ENCODE measurements at places on chromosomes 5 and 9. TPM values are rescaled to one million over a fixed set of nuclear protein-coding genes. Genes with fewer than 3 reads are reported as not detected.
A peak's percentile ranks its signal among the peaks of the same experiment; 100 is the strongest.

- DNase-seq: peak; percentile 100
- H3K27me3 ChIP-seq: no peaks in the 10 kb centered on the region
- H3K4me3 ChIP-seq: no peak overlapping the region
- H3K36me3 ChIP-seq: no peaks in the 10 kb centered on the region
- peak overlapping the region; percentile 94 for H3K27ac ChIP-seq
- peaks cover 57% of the 10 kb centered on the region for H3K4me1 ChIP-seq
Measured at GRCh38 chr5:78504704-78505677, 143.6 kb downstream of the LHFPL2 start.

GRCh38 chr5:125987677-125988255, 435.4 kb upstream of the GRAMD2B start:
- DNase-seq: no peak
- no peak overlapping the region for H3K27ac ChIP-seq
- H3K27me3 ChIP-seq: no peaks in the 10 kb centered on the region
- H3K4me3 ChIP-seq: no peak overlapping the region

DNA sequence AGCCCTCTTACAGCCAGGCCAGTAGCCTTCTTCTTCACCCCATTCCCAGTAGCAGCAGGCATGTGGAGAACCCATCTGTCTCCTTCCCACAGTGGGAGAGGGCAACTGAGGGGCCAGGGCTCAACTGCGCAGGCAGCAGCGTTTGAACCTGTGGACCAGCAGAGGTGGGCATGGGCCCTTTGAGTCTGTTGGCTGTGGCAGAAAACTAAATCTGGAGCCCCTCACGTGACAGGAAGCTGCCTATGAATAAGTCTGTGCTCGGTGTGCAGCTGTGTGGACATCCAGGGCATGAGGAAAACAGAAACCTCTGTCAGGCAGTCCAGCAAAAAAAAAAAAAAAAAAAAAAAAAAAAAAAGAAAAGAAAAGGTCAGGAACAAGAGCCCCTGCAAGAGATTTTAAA, 189.2 kb upstream of the NR3C1 start:
- DNase-seq: no peak
- H3K36me3 ChIP-seq: no peaks in the 10 kb centered on the region
- H3K4me3 ChIP-seq: no peak overlapping the region
- no peaks in the 10 kb centered on the region for H3K27me3 ChIP-seq

DNA sequence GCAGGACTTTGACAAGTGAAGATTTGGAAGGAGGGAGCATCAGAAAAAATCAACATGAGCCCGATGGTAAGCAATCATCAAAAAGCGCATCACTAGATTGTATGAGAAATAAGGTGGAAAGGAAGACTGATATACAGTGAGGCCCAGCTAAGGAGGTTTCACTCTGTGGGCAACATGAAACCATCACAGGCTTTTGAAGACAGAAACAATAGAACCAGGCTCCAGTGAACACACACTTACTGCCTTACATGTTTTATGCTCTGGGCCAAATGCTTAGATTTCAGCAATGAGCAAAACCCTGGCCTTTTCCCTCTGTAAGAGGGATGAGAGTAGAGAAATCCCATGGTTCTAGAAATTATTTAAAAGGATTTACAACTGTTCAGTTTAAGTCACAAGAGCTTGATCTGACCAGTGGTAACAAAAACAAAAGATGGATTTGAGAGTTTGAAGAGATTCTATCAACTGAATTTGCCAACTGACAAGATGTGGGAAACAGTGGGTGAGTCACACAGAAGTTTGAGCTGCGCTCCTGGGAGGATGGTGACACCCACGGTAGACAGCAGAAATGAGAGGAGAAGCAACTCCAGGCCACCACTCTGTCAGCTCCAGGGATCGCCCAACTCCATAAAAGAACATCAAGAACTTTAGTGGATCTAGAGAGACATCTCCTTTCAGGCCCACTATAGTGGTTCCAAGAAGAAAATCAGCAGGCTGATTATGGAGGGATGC, 261.8 kb downstream of the MCTP1 start:
- no peak overlapping the region for H3K4me3 ChIP-seq
- no peaks in the 10 kb centered on the region for H3K36me3 ChIP-seq
- DNase-seq: no peak
- H3K4me1 ChIP-seq: no peaks in the 10 kb centered on the region
- no peak overlapping the region for H3K27ac ChIP-seq

DNA sequence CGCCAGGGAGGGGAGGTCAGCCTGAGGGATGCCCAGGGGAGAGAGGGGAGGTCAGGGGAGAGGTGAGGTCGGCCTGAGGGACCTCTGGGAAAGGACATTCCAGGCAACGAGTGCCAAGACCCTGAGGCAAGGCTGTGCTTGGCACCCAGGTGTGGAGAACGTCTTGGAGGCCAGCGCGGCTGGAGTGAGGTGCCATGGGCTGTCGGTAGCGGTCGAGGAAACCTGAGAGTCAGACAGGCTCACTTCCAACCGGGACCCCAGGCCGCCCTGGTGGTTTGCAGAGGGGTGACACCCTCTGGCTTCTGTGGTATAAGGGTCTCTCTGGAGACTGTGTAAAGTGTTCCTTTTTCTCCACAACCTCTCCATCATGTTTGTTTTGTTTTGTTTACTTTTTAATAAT, 82.9 kb downstream of the CACNA1B start:
- H3K36me3 ChIP-seq: no peaks in the 10 kb centered on the region
- H3K27me3 ChIP-seq: no peaks in the 10 kb centered on the region
- no peaks in the 10 kb centered on the region for H3K4me1 ChIP-seq

DNA sequence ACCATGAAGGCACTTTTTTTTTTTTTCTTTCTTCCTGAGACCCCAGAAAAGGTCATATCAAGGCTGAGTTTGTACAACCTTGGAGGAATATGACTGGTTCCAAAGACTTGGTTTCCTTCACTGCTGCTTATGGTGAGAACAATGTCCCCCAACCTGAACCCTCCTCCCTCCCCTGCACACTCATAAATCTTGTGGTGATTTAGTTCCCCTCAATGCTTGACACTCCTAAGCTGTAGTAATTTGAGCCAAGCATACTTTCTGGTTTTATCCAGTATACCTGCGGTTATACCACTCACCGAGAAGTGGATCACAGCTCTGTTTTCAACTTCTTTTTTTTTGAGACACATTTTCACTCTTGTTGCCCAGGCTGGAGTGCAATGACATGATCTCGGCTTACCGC, 149.9 kb upstream of the KLF4 start:
- no peak overlapping the region for H3K27ac ChIP-seq
- H3K4me3 ChIP-seq: no peak overlapping the region
- peak; percentile 38 for DNase-seq
- no peaks in the 10 kb centered on the region for H3K36me3 ChIP-seq
- no peaks in the 10 kb centered on the region for H3K27me3 ChIP-seq
- H3K4me1 ChIP-seq: peaks cover 5% of the 10 kb centered on the region

- no peak for DNase-seq
- H3K4me3 ChIP-seq: no peak overlapping the region
- H3K27ac ChIP-seq: no peak overlapping the region
- no peaks in the 10 kb centered on the region for H3K4me1 ChIP-seq
- H3K27me3 ChIP-seq: no peaks in the 10 kb centered on the region
Measured at GRCh38 chr9:69465473-69465872, 140.5 kb downstream of the ENTREP1 start.

DNA sequence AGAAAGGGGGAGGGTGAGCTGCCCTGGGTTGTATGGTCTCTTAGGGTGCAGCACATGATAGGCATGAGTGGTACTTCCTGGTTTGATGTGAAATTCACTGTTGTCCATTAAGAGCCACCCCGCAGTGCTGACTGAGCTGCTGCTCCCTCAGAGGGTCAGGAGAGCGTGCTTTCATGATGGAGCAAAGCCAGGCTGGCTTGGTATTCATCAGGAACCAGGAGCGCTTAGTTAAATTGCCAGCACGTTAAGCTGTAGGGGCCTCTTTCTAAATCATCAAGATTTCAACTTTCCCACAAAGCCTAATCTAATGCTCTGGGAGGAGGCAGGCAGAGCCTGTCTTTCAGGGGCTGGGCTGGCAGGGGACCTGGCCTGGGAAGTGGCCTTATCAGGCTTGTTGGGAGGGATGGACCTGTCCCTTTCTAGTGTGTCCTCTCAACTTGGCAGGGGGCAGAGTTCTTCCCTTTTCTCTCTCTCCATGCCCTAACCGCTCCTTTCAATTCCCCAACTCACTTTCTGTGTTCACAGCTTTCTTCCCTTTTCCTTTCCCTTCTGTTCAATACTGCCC, 7.9 kb downstream of the CYSTM1 start:
- no peak overlapping the region for H3K27ac ChIP-seq
- peak; percentile 38 for DNase-seq
- H3K36me3 ChIP-seq: no peaks in the 10 kb centered on the region
- H3K27me3 ChIP-seq: no peaks in the 10 kb centered on the region

DNA sequence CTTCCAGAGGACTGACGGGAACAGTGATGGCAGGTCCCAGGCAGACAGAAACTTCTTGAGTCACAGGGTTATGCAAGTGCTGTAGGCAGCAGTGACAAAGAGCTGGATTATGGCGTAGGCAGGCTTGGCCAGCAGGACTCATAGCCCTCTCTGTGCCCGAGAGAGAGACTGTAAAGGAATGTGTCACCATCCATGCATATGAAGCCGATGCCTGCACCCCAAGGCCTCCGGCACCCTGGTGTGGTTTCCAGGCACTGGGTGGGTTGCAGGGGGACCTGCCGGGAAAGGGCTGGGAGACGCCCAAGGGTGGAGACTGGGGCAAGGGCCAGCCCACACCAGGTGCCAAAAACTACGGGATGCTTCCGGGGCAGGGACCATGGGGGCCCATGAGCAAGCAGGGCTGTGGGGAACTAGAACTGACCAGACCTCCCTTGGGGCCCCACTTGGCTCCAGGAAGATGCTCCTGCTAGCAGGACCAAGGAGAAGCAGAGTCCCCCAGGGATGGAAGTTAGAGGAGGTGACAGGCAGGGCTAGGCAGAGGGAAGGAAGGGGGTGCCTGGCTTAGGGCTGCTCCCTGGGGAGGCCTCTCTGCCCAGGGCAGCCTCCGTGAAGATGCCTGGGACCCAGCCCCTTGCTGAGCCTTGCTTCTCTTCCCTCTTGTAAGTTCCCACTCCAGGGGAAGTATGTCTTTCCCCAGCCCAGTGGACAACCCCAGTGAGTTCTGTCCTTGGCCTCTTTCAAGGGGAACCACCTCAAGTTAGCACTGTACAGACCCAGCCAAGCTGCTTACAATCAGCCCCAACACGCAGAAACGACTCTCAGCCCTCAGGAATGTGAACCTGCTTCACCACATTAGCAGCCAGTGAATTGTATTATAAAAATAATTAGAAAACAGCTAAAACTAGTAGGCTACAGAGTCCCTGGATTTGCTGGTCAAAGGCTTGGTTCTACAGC, 10.5 kb upstream of the IPPK start:
- peak; percentile 37 for DNase-seq
- H3K27ac ChIP-seq: no peak overlapping the region
- no peaks in the 10 kb centered on the region for H3K27me3 ChIP-seq

GRCh38 chr5:67081261-67081660, 115.3 kb downstream of the CD180 start:
- no peaks in the 10 kb centered on the region for H3K27me3 ChIP-seq
- DNase-seq: no peak
- H3K36me3 ChIP-seq: no peaks in the 10 kb centered on the region
- H3K27ac ChIP-seq: no peak overlapping the region

GRCh38 chr5:136211282-136212040, 18.5 kb upstream of the SMIM32 start:
- no peak overlapping the region for H3K27ac ChIP-seq
- no peak for DNase-seq
- no peak overlapping the region for H3K4me3 ChIP-seq
- peaks cover 11% of the 10 kb centered on the region for H3K27me3 ChIP-seq

DNA sequence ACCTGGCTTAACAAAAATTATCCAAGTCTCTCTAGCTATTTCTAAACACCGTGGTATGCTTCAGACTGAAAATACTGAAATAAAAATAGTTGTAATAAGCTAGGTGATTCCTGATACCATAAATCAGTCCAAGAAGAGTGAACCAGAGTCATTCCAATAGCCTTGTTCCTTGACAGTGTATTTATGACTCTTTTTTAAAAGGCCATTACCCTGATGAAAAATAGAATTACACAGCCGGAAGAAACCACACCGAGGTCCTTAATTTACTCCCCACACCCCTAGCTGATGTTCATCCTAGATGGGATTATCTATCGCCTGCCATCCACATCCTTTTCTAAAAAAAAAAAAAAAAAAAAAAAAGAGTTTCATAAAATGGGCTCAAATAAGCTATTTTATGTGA, 457.6 kb upstream of the GRAMD2B start:
- H3K36me3 ChIP-seq: no peaks in the 10 kb centered on the region
- no peak overlapping the region for H3K27ac ChIP-seq
- H3K27me3 ChIP-seq: no peaks in the 10 kb centered on the region
- no peak overlapping the region for H3K4me3 ChIP-seq

DNA sequence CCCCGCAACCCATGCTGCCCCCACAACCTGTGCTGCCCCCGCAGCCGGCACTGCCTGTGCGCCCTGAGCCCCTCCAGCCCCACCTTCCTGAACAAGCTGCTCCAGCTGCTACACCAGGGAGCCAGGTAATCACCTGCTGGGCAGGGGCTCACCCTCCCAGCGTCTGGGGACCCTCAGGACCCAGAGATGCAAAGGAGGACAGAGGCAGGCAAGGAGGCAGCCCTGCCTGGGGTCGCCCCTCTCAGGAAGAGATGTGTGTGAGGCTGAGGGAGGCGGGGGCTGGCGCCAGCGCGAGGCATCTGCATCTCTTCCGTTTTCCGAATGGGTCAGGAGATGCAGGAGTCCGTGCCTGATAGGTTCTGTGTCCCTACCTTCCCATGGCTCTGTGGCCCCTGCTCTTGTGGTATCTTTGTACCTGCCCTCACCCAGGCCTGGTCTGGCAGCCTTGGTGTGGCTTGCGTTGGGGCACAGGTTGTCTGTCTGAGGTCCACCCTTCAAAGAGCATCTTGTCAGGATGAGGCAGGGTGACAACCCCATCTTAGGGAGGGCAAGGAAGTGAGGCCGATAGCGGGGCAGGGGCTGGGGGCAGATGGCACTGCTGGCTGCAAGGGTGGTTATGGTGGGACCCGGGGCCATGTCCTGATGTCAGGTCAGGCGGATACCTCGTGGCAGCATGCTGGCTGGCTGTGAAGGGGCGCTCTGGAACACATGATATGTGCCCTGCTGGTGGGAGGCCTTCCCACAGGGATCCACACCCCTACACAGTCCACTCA, 75.7 kb downstream of the WNK2 start:
- no peak overlapping the region for H3K4me3 ChIP-seq
- DNase-seq: no peak
- no peaks in the 10 kb centered on the region for H3K27me3 ChIP-seq
- H3K4me1 ChIP-seq: no peaks in the 10 kb centered on the region
- H3K36me3 ChIP-seq: no peaks in the 10 kb centered on the region

- H3K27me3 ChIP-seq: no peaks in the 10 kb centered on the region
- no peak for DNase-seq
- H3K4me1 ChIP-seq: peaks cover 7% of the 10 kb centered on the region
- no peak overlapping the region for H3K4me3 ChIP-seq
Measured at GRCh38 chr5:96873449-96873848, 2.9 kb upstream of the ERAP2 start.

- H3K27ac ChIP-seq: no peak overlapping the region
- H3K36me3 ChIP-seq: no peaks in the 10 kb centered on the region
- DNase-seq: no peak
- no peaks in the 10 kb centered on the region for H3K4me1 ChIP-seq
- H3K27me3 ChIP-seq: no peaks in the 10 kb centered on the region
Measured at GRCh38 chr9:135136991-135137832, 49.7 kb downstream of the OLFM1 start.

GRCh38 chr9:117000834-117001233, 313.7 kb downstream of the TRIM32 start:
- DNase-seq: no peak
- H3K36me3 ChIP-seq: no peaks in the 10 kb centered on the region
- H3K4me3 ChIP-seq: no peak overlapping the region

Gene CEL
- 3.4 TPM for total RNA-seq

Gene CCDC180
- 3.5 TPM for total RNA-seq

Gene ANKDD1B
- 0.41 TPM for total RNA-seq

Gene BAAT
- 8.9 TPM for total RNA-seq

Gene CFAP77
- total RNA-seq: 0.36 TPM

Gene FCN1
- total RNA-seq: not detected
